ENCODE measurements at places on chromosomes 2 and 18.

DNA sequence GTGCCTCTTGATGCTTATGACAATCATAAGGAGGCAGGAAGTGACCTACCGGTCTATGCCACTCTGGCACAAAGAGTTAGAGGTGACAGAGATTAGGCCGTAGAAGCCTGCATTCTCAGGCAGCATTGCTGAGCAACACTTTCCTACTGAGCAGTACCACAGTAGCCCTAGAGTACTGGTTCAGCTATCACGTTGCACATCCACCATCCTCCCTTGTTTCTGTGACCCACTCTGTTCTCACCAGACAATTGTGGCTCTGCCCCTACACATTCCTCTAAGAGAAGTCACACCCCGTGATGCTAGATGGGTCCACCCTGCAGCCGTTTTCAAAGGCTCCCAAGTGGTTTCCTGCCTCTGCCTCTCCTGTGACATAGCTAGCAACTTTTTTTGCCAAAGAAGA lies 22.6 kb upstream of the SUCLG1 start:
- DNase-seq: peak; percentile 32

- DNase-seq: peak; percentile 21
Measured at GRCh38 chr2:53632714-53633113, 134.9 kb upstream of the CHAC2 start.

- DNase-seq: no peak
Measured at GRCh38 chr2:118577202-118577601, 270.2 kb downstream of the EN1 start.

GRCh38 chr2:74578408-74578807 lies 23.9 kb downstream of the DOK1 start:
- DNase-seq: no peak

DNA sequence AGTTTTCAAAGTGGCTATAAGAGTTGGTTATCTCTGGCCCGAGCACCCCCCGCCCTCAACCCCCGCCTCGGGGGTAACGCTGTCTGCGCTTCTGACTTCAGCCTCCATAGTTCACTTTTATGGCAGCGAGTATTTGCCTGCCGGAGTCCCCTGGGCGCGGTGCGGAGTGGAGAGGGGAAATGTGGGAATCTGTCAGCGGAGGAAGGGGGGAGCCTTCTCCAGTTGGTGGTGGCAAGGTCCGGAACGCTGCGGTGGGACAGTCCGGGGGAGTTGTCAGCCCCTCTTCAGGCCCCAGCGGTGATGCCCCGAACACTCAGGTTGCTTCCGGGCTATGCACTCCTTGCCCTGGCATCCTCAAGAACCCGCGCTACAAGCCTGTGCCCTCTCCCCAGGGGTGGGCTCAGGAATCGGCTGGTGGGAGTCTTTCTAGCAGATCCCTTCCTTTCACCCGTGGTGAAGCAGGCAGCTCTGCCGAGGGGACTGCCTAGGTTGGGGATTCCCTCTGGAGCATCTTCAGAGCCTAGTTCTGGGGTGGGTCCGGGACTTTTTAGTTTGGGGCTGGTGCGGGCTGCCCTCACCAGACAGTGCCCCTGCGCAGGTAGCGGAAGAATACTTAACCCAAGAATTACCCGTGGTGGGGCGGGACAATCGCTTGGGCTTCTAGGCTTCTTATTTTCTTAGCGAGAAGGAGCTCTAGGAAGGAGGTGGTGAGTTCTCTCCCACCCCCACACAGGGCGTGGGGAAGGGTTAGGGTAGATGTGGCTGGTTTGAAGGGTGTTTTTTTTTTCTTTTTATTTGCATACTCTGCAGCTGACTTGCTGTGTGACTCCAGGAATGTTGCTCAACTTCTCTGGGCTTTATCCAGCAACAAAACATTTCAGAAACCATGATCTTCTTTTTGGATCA lies 1.6 kb downstream of the ATOH8 start:
- no peak for DNase-seq

- DNase-seq: no peak
Measured at GRCh38 chr2:48983551-48983950, 170.8 kb downstream of the FSHR start.

DNA sequence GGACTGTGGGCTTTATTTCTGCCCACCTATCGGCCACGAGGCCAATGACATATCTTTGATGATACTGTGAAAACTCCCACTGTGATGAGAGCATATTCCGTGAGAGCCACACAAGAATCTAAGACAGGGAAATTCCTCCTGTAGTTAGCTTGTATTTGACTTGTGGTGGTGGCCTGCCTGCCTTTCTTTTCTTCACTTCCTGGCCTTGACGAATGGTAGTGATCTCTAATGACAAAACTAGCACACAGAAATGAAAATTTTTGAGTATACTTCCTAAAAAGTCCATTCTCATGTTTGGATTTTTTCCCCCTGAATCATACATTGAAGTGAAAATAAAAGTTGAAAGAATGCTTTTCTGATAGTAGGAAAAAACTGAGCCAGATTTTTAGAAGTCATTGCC lies 94.4 kb downstream of the MGAT5 start:
- no peak for DNase-seq

- no peak for DNase-seq
Measured at GRCh38 chr18:47928466-47928865, 2.0 kb downstream of the SMAD2 start.

- peak; percentile 59 for DNase-seq
Measured at GRCh38 chr2:233711312-233712008, 1.2 kb upstream of the UGT1A5 start.

- peak; percentile 33 for DNase-seq
Measured at GRCh38 chr2:119616421-119616820, 62.6 kb upstream of the TMEM177 start.

GRCh38 chr2:215969131-215969841 lies 44.1 kb downstream of the MREG start:
- no peak for DNase-seq
